Vagina (tissue), 2 donors: ENCODE measurements at places on chromosomes 2 and 18. TPM values are rescaled to one million over a fixed set of nuclear protein-coding genes. Genes with fewer than 3 reads are reported as not detected.

DNA sequence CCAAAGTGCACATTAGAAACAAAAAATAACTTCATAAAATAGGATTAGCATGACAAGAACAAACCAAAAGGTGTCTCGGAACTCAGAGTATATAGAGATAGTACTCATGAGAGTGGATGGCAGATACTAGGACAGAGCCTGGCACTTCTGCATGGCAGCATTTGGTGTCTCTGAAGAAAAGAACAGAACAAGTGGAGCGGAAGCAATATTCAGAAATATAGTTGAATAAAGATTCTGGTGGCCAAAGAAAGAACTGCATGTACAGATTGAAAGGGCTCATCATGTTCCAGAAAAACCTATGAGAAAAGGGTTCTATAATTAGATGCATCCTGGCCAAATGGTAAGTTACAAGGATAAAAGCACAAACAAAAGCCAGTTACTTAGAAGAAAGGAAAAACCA is 90.9 kb downstream of the CCDC138 start:
- no peak for DNase-seq
- H3K27ac ChIP-seq = no peak overlapping the region
- no peaks in the 10 kb centered on the region for H3K27me3 ChIP-seq
- no peaks in the 10 kb centered on the region for H3K36me3 ChIP-seq
- H3K4me1 ChIP-seq = no peaks in the 10 kb centered on the region

DNA sequence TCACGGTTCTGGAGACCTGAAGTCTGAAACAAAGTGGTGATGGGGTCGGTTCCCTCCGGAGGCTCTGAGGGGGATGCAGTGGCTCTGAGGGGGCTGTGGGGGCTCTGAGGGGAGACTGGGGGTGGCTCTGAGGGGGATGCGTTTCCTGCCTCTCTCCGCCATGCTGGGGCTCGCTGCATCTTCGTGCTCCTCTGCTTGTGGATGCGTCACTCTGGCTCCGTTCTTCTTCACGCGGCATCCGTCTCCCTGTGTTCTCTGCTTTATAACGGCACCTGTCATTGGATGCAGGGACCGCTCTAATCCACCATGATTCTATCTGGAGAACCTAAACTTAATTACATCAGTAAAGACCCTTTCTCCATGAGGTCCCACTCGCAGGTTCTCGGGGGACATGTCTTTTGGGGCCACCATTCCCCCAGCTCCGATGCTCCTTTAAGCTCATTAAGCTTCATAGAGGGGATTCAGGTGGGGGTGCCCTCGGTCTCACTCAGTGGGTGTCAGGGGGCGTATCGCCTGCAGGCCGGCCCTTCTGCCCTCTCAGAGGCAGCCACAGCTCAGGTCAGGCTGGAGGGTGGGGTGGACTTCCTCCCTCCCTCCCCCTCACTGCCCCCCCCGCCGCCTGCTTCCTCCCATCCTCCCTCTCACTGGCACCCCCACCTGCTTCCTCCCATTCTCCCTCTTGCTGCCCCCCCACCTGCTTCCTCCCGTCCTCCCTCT is 18.4 kb downstream of the RTP5 start:
- no peak for DNase-seq
- no peak overlapping the region for H3K4me3 ChIP-seq
- H3K4me1 ChIP-seq = peaks cover 19% of the 10 kb centered on the region
- no peaks in the 10 kb centered on the region for H3K36me3 ChIP-seq

- DNase-seq = no peak
- peaks cover 1% of the 10 kb centered on the region for H3K4me1 ChIP-seq
- no peak overlapping the region for H3K4me3 ChIP-seq
- H3K36me3 ChIP-seq = no peaks in the 10 kb centered on the region
- no peaks in the 10 kb centered on the region for H3K27me3 ChIP-seq
- no peak overlapping the region for H3K27ac ChIP-seq
Observed at GRCh38 chr18:8031496-8031895, 464.4 kb downstream of the PTPRM start.

The ADGRF3 gene
- 0.49 TPM for total RNA-seq

DNA sequence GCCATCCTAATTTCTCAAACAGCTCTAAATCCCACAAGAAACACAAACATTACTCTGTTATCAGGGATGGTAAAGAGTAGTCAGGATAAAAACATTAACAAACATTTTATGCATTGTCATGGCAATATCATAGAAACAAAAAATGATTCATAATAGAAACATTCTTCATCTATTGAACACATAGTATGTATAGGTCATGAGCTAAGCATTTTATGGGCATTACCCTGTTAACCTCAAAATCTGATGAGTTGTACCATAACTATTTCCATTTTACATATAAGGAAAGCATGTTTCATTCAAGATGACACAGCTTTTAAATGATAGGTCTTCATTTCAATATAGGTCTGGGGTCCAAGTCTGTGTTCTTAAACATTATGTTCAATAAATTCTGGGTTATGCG is 344.9 kb downstream of the RND3 start:
- H3K4me1 ChIP-seq = peaks cover 7% of the 10 kb centered on the region
- no peaks in the 10 kb centered on the region for H3K27me3 ChIP-seq
- H3K36me3 ChIP-seq = no peaks in the 10 kb centered on the region
- no peak overlapping the region for H3K27ac ChIP-seq
- H3K4me3 ChIP-seq = no peak overlapping the region

GRCh38 chr2:115165529-115166109 is 723.2 kb downstream of the DPP10 start:
- H3K36me3 ChIP-seq = no peaks in the 10 kb centered on the region
- no peaks in the 10 kb centered on the region for H3K27me3 ChIP-seq
- no peak overlapping the region for H3K27ac ChIP-seq
- no peak overlapping the region for H3K4me3 ChIP-seq

The CHRNG gene
- total RNA-seq = not detected

GRCh38 chr18:12314591-12315305 is 6.7 kb downstream of the TUBB6 start:
- peaks cover 64% of the 10 kb centered on the region for H3K4me1 ChIP-seq
- peak; percentile 20 for DNase-seq
- no peaks in the 10 kb centered on the region for H3K27me3 ChIP-seq
- H3K36me3 ChIP-seq = peaks cover 25% of the 10 kb centered on the region
- H3K27ac ChIP-seq = no peak overlapping the region

DNA sequence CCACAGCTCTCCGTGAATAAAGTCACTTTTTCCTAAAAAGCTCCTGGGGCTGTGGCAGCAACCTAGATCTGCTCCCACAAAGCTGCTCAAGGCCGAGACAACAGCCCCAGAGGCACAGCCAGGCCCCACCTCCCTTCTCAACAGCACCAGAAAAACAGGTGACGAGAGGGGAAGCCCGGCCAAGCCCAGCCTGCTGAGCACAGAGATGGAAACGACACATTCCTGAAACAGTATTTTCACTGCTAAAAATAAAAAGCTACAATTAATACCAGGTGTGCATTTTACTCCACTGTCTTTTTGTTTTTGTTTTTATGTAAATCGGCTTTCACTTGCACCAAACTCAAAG is 199.3 kb downstream of the HDAC4 start:
- H3K36me3 ChIP-seq = peaks cover 13% of the 10 kb centered on the region
- no peak for DNase-seq
- peak overlapping the region; percentile 40 for H3K27ac ChIP-seq
- no peaks in the 10 kb centered on the region for H3K27me3 ChIP-seq

The CELF4 gene
- total RNA-seq = 2.2 TPM

- H3K27ac ChIP-seq = no peak overlapping the region
- H3K27me3 ChIP-seq = no peaks in the 10 kb centered on the region
- DNase-seq = no peak
- no peak overlapping the region for H3K4me3 ChIP-seq
- H3K4me1 ChIP-seq = peaks cover 8% of the 10 kb centered on the region
Observed at GRCh38 chr2:19738707-19739106, 163.1 kb downstream of the TTC32 start.

- H3K27ac ChIP-seq = no peak overlapping the region
- DNase-seq = no peak
- H3K4me3 ChIP-seq = no peak overlapping the region
- H3K36me3 ChIP-seq = no peaks in the 10 kb centered on the region
- no peaks in the 10 kb centered on the region for H3K27me3 ChIP-seq
Observed at GRCh38 chr2:33573657-33574056, 25.4 kb downstream of the FAM98A start.

DNA sequence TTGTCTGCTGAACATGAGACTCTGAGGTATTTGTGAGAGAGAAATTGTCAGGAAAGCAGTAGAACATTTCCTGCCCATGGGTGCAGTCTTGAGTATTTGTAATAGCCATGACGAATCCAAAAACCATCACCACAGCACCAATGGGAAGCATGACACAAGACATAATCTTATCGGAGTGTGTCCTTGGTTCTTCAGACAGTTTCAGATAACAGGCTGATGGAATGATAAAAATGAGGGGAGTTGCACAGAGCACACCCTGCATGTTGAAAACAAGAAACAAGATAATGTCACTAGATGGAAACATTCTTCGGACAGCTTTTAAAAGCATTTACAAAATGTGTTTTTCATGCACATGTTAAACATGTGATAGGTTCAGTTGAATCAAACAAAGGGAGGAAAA is 56.9 kb downstream of the SLC38A11 start:
- no peak overlapping the region for H3K27ac ChIP-seq
- H3K4me3 ChIP-seq = no peak overlapping the region
- H3K4me1 ChIP-seq = peaks cover 3% of the 10 kb centered on the region
- no peaks in the 10 kb centered on the region for H3K27me3 ChIP-seq

- DNase-seq = no peak
- H3K27ac ChIP-seq = no peak overlapping the region
- H3K36me3 ChIP-seq = no peaks in the 10 kb centered on the region
- H3K27me3 ChIP-seq = no peaks in the 10 kb centered on the region
Observed at GRCh38 chr2:58853420-58853819, 612.3 kb upstream of the FANCL start.

The TBR1 gene
- total RNA-seq = not detected

DNA sequence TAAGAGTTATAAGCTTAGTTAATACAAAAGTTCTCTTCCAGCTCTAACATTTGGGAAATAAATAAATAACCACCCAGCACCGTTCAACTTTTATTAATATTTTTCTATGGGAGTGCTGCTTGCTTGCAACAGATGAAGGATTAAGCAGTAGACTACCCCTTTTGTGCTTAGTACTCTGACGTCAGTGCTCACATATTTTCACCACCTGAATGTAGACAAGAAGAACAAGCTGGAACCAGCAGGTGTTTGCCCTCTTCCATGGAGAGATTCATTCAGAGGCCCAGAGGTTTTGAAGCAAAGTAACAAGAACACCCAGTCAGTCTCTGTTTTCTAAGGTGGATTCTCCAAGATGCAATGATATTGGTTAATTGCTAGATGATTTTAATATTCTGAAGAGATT is 307.1 kb upstream of the PIK3C3 start:
- no peaks in the 10 kb centered on the region for H3K36me3 ChIP-seq
- DNase-seq = no peak
- H3K27ac ChIP-seq = no peak overlapping the region

DNA sequence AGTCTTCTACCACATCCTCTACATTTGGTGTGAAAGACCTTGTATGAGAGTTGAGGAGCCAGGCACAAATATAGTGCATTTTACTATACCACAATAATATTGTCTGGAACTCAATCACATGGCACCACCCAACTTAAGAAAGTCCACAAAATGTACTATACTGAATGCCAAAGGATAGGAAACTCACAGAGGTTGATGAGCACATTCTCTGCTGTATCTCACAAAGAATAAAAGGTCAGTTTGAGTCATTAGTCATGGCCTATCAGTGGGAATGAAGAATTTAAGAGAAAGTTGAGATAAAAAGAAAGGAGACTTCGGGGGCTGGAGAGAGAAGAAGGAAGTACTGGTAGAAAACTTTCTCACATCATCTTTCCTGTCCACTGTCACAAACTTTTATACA is 134.3 kb downstream of the RDH14 start:
- H3K36me3 ChIP-seq = no peaks in the 10 kb centered on the region
- H3K27ac ChIP-seq = no peak overlapping the region
- H3K4me3 ChIP-seq = no peak overlapping the region
- DNase-seq = no peak
- no peaks in the 10 kb centered on the region for H3K27me3 ChIP-seq

GRCh38 chr2:60333264-60333663 is 220.2 kb downstream of the BCL11A start:
- no peak overlapping the region for H3K4me3 ChIP-seq
- peak; percentile 52 for DNase-seq
- no peaks in the 10 kb centered on the region for H3K27me3 ChIP-seq

The MRPL19 gene
- 34.1 TPM for total RNA-seq

DNA sequence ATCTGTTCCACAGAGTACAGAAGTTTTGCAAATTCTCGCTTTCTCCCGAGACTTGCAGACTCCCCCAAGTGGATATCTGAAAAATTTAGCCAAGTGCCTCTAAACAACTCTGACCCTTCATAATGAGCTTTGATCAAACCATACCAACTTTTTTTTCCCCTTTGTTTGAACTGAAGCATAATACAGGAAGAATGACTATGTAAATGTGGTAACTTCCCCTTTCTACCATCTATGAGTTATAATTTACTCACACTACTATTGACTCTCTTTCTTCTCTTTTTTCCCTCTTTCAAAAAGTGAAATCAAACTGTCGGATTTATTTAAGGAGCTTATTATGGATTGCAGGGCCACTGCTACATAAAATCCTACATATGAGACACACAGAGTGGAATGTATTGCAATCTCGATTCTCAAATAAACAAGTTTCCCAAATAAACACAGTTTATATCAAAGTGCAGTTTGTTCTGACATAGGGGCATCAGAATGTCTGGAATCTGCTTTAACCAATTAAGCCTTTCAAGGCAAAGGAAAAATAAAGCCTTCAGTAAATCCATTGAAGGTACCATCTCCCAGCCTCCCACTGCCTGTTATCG is 1.4 kb upstream of the ZNF804A start:
- no peak for DNase-seq
- peak overlapping the region; percentile 52 for H3K4me3 ChIP-seq
- H3K36me3 ChIP-seq = no peaks in the 10 kb centered on the region
- peak overlapping the region; percentile 73 for H3K27ac ChIP-seq
- H3K4me1 ChIP-seq = peaks cover 11% of the 10 kb centered on the region

The NEU2 gene
- not detected for total RNA-seq

DNA sequence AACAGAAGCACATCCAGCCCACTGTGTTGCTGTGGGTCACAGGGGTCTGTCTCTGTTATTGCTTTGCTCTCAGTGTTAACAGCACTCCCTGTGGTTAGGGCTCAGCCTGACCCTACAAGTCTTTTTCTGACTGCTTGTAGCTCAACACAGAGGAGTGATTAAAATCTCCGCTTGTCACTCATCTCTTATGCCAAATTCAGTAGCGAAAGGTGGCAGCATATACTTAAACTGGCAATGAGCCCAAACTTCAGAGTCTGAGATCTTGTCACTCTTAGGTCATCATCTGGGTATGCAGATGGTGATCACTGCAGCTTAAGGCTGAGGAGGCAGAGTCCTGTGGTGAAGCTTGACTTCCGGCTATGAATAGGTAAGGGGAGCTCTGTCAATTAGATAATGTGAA is 63.3 kb upstream of the CSRNP3 start:
- H3K4me3 ChIP-seq = no peak overlapping the region
- H3K36me3 ChIP-seq = no peaks in the 10 kb centered on the region
- H3K4me1 ChIP-seq = peaks cover 8% of the 10 kb centered on the region

GRCh38 chr2:68152681-68153347 is 4.9 kb upstream of the PNO1 start:
- H3K4me1 ChIP-seq = peaks cover 14% of the 10 kb centered on the region
- no peak for DNase-seq
- no peaks in the 10 kb centered on the region for H3K27me3 ChIP-seq
- H3K4me3 ChIP-seq = no peak overlapping the region
- H3K27ac ChIP-seq = no peak overlapping the region
- no peaks in the 10 kb centered on the region for H3K36me3 ChIP-seq
